Cerebellar nuclear complex (tissue), 1 donor: ENCODE measurements at places on chromosomes 2 and 18.

- no peak for DNase-seq
Measured at GRCh38 chr2:232291343-232291742, 87.2 kb upstream of the ALPP start.

DNA sequence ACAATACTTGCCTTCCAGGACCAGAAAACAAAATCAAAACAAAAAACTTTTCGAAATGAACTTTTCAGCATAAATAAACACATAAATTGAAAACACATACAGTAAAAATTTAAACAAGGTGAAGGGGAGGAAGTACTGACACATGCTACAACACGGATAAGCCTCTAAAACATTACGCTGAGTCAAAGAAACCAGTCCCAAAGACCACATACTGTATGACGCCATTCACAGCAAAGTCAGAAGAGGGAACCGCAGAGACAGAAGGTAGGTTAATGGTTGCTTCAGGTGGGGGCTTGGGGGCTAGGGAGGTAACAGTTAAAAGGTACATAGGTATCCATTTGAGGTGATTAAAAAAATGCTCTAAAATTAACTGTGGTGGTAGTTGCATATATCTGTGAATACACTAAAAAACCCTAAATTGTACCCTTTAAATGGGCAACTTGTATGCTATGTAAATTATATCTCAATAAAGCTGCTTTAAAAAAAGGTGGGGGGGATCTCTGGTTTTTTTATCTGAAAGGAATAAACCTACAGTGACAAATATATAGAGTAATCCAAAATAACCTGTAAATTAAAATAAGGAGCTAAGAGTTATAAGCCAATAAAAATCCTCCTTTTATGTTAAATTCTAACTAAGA lies 7.1 kb downstream of the COX7A2L start:
- DNase-seq = no peak

- no peak for DNase-seq
Measured at GRCh38 chr2:204842661-204843485, 297.6 kb downstream of the PARD3B start.

DNA sequence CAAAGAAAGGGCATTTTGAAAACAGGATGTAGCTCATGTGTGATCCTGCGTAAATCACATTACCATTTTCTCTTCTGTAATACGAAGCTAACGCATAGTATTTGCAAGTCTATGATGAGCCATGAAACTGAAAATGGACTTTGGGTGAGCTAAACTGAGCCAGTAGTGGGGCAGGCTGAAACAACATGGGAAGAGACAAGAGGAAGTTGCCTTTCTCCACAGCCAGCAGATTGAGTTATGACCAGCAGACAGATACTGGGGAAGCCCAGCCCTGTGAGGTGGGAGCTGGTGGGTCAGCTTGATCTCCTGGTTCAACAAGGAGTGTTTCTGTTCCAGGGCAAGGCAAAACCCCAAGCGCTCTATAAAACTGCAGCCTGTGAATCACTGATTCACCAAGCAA lies 11.8 kb downstream of the CYRIA start:
- DNase-seq = no peak

- no peak for DNase-seq
Measured at GRCh38 chr2:172106108-172106961, 3.6 kb upstream of the DLX2 start.

DNA sequence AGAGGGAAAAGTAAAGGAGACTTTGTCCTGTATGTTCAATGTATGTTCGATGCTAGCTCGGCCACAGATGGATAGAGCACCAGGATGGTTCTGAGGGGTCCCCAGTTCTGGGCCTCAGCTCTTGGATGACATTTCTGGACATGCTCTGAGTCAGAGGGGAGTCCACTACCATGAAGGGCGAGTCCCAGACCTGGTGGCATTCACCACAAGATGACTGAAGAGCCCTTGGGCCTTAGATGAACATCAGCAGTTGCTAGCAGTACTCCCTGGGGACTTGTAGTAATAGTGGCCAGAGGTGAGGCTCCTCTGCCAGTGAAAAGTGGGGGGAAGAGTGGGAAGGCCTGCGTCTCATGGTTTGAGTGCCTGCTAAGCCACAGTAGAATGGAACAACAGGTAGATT lies 109.5 kb downstream of the GRB14 start:
- DNase-seq = no peak

DNA sequence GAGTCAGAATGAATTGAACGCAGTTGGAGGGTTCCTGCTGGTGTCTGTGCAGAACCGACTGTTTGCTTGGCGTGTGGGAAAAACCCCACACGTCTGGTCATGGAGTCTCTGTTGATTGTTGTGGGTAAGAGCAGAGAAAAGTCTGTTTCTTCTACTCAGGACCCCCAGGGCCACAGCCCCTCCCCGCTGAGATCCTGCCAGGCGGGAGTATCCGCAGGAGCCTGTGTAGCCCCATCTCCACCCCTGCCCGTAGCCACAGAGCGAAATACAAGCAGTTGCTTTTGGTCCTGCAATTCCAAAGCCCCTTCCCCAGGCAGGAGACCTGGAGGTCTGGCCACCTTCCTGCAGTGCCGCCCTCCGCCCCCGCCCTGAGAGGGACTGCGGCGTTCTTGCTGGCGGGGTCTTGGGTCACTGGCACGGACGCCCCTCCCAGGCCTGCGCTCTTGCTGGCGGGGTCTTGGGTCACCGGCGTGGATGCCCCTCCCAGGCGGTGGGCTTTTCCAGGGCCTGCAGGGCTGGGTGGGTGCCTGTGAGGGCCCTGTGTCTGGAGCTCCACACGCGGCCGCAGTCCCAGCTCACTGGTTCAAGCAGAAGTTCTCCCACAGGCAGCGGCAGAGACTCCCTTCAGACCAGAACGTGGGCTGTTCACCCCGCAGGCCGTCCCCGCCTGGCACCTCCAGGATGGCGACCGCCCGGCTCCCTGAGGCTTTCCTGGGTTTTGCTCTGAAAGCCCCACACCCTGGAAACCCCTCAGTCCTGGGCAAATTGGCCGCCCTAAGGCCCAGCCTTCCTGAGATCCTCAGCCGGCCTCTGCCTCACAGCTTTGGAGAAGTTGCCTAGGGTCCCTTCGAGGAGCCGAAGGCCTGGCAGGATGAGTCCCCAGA lies 76.0 kb upstream of the CTDP1 start:
- no peak for DNase-seq

DNA sequence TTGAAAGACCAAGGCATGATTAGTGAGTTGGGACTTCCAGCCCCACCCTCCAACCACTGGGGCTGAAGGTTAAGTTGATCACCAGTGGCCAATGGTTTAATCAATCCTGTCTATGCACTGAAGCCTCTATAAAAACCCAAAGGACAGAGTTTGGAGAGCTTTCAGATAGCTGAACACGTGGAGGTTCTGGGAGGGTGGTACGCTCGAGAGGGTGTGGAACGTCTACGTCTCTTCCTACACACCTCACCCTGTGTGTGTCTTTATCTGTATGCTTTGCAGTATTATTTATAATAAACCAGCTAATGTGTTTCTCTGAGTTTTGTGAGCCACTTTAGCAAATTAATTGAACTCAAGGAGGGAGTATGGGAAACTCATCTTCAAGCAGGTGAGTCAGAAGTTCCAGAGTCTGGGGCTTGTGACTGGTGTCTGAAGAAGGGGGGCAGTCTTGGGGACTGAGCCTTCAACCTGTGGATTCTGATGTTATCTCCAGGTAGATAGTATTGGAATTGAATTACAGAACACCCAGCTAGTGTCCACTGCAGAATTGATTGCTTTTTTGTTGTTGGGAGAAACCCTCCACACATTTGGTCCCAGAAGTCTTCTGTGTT lies 20.3 kb downstream of the ACTR3 start:
- DNase-seq = no peak

GRCh38 chr2:58734365-58734764 lies 493.2 kb upstream of the FANCL start:
- DNase-seq = no peak

- no peak for DNase-seq
Measured at GRCh38 chr2:55419233-55419678, 400 bp downstream of the CCDC88A start.

DNA sequence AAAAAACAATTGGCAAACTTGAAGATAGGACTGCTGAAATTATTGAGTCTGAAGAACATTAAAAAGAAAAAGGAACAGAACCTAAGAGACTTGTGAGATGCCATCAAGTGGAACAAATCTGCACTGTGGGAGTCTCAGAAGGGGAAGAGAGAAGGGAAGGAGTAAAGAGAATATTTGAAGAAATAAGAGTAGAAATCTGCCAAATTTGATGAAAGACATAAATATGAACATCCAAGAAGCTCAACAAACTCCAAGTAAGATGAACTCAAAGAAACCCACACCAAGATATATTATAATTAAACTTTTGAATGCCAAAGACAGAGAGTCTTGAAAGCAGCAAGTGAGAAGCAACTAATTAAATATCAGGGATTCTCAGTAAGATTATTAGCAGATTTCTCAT lies 102.7 kb downstream of the ZNF519 start:
- no peak for DNase-seq

DNA sequence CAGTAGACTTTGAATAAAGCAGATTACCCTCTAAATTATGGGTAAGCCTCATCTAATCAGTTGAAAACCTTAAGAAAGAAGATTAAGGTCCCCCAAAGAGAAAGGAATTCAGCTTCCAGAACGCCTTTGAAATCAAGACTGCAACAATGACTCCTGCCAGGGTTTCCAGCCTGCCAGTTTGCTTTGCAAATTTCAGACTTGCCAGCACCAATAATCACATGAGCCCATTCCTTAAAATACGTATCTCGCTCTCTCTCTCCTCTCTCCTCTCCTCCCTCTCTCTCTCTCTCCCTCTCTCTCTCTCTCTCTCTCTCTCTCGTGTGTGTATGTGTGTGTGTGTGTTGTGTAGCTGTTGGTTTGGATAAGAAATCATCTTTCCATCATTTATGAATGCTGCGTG lies 184.2 kb downstream of the PDE1A start:
- DNase-seq = no peak

GRCh38 chr18:48777744-48778116 lies 173.0 kb downstream of the SMAD7 start:
- no peak for DNase-seq

- DNase-seq = no peak
Measured at GRCh38 chr18:48782381-48782861, 168.3 kb downstream of the SMAD7 start.

- no peak for DNase-seq
Measured at GRCh38 chr18:54117853-54118773, 106.4 kb downstream of the MBD2 start.

DNA sequence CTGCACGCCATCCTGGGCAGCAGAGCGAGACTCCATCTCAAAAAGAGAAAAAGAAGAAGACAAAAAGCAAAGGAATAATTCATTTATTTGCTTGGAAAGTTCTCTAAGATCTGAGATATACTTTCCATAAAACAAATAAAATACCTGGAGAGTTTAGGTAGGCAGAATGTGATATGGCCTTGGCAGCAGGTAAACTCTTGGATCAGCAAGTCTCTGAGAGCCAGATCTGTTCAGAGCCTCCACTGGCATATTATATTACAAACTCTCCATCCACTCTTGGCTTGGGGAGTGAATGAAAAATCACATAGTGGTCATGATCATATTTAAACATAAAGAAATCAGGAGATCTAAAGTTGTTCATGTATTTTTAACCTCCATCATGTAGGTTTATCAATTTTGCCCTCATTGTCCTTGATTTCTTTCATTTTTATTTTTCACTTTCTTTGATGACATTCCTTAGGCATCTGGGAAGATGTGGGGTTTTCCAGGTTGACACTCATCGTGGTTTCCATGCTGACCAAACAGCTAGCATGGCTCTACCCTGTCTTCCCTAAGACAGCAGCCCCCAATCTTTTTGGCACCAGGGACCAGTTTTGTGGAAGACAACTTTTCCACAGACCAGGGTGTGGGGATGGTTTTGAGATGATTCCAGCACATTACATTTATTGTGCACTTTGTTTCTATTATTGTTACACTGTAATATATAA lies 10.2 kb downstream of the LRRFIP1 start:
- DNase-seq = no peak

DNA sequence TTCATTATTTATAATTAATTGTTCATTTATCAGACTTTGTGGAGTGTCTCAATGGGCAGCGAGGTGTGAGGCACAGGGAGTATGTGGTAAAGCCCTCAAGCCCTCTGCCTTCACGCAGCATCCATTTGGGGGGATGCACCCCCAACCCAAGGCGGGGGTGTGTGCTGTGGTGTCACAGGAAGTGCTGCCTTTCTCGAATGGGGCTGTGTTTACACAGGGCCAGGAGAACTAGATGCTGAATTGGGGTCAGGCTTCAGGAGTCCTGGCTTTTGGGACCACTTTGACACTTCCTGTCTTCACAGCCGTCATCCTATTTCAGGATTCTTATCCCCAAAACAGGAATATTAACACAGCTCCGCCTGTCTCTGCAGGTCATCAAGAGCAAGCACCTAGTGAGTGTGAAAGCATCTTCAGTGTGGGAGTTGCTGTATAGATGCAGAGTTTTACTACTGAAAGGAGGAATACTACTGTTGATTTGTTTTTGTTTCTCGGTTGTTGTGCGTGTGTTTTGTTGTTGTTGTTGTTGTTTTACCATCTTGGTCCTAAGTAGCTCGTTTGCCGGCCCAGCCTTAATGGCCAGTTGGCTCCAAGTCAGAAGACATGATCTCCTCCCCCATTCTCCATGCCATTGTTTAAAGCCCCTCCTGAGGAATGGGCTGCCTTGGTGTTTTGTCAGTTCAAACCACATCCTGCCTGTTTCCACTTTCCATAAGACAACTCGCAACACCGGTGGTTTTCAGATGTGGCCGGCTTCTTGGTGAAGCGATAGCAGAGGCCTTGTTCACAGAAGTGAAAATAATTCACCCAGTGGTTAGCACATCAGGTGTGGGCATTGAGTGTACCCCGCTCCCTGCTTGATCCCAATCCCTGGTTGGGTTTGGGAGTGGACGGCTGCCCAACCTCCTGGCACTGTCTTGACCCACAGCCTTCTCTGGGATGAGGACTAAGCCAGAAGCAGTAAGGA lies 221.3 kb downstream of the BCL2 start:
- no peak for DNase-seq

GRCh38 chr2:215685238-215685990 lies 249.5 kb upstream of the FN1 start:
- no peak for DNase-seq

DNA sequence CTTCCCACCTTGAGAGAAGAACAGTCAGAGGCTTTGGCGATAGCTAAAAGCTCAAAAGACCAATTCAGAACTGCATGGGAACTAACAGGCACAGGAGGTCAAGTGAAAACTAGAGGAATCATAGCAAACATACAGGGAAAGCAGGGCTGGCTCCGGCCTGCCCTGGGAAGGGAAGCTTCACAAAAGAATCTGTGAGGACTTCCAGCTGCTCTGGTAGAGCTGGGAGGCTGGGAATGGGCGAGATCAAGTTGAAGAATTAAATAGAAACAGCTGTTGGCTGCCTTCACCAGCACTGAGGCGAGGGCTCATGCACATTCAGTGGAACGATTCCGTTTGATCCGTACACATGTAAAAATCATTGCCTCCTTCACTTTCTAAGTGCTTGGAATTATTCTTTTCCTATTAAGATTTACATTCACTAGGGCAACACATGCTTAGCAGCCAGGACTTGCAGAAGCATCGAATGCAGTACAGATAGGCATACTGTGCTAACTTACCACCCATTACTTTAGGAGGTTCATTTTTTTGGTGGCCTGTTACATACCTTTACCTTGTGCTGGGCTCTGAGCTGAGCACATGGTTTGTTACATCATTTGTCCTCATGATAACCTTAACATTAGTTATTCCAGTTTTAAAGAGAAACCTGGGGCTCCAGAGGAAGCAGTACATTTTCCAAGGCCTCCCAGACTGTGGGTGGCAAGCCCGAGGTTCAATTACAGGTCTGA lies 125.4 kb upstream of the RNF152 start:
- no peak for DNase-seq
